ENCODE measurements at places on chromosomes 5 and 9.
A peak's percentile ranks its signal among the peaks of the same experiment; 100 is the strongest.

DNA sequence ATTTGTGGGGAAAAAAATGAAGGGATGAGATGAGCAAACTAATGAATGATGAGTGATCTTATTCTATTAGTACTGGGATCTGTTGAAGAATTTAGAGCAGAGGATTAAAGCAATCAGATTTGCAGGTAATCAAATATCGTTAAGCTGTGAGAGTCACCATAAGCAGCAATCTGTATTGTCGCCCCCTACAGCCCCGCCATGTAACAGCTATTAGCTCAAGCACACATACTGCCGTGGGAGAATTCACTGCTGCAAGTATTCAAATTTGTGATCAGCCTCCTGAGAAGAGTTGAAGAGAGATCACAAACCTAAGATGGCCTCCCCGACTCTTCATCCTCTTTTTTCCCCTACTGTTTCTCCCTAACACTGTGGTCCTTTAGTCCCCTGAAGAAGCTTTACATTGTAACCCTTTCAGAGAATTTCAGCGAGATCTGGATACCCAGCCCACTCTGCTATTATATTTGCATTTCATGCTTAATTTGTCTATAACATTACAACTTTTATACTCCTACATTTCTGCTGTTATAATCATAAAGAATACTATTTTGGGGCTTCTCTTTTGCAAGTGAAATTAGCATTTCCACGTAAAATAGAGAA is 28.5 kb upstream of the PHF24 start:
- DNase-seq: peak; percentile 35

GRCh38 chr9:89781838-89782540 is 177.2 kb downstream of the GADD45G start:
- no peak for DNase-seq

DNA sequence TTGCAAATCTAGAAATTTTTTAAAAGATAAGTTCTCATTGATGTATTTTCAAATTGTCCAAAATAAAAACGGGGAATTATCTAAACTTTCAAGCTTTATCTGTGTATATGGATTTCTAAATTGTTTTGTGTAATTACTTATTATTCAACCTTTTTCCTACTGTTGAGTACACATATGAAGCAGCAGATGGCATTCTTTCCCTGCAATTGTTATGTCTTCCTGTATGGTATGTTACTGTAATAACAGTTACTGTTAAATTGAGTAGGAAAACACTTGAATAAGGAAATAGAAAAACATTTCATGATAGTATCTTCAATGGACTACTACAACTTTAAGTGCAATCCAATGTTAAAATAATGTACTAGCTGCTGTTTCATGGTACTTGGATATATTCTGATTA is 124.8 kb downstream of the RANBP17 start:
- no peak for DNase-seq

GRCh38 chr9:113658545-113658895 is 195.0 kb downstream of the RGS3 start:
- no peak for DNase-seq

GRCh38 chr9:14301583-14302021 is 12.3 kb downstream of the NFIB start:
- DNase-seq: no peak
